Kidney epithelial cell (primary cell): ENCODE measurements at places on chromosomes 1 and 21. TPM values are rescaled to one million over a fixed set of nuclear protein-coding genes. Genes with fewer than 3 reads are reported as not detected.

The SPATA1 gene
- total RNA-seq: not detected in 2 replicates

The GNG4 gene
- total RNA-seq: 0.54 and 0.68 TPM in 2 replicates

The PTBP2 gene
- 8.1 TPM in 2 replicates for total RNA-seq

The FAM167B gene
- 2.7 TPM in 1 of 2 replicates, not detected in the other for total RNA-seq

The CITED4 gene
- total RNA-seq: 31.0 and 48.6 TPM in 2 replicates

The ADORA1 gene
- total RNA-seq: 5.6 and 7.0 TPM in 2 replicates

The CD164L2 gene
- 0.29 TPM in 1 of 2 replicates, not detected in the other for total RNA-seq

The GPX7 gene
- 33.1 and 52.8 TPM in 2 replicates for total RNA-seq

The CD2 gene
- total RNA-seq: not detected in 2 replicates

The PLA2G2D gene
- total RNA-seq: not detected in 2 replicates

GRCh38 chr1:234222561-234223280 lies 150.5 kb upstream of the COA6 start:
- no peak for DNase-seq

DNA sequence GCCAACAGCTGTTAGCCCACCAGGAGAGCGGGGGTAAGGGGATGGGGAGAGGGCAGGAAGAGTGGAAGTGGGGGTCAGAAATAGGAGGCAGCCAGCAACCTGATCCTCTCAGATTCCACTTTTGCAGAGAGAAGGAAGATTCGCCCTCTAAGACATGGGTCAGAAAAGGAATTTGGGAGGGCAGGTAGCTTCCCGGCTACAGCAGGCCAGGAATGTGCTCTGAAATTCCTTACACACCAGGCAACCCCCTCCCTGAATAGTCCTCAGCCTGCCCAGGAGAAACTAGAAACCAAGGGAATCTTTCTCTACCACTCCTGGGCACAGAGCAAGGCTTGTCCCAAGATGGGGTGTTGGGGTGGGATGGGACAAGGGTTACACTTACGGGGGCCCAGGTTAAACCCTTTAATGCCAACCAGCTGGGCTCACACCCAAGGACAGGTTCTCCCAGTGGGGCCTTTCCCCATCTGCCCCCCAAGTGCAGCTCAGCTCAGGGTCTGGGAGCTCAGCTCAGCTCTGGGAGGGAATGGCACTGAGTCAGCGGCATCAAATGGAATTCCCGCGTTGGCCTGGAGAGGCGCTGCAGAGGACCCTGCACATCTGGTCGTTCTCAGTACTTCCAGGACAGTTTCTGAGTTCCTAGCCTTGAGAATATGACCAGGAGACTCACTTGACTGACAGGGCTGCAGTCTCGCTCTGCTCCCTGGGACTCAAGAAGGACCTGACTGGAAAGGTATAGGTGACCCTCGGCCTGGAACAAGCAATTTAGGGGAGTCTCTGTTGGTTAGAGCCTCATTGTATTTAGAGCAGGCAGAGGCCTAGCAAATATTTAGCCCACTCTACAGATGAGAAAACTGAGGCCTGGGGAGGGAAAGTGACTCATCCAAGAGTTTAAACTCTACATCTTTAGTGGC lies 761 bp downstream of the TNNT2 start:
- DNase-seq: no peak

DNA sequence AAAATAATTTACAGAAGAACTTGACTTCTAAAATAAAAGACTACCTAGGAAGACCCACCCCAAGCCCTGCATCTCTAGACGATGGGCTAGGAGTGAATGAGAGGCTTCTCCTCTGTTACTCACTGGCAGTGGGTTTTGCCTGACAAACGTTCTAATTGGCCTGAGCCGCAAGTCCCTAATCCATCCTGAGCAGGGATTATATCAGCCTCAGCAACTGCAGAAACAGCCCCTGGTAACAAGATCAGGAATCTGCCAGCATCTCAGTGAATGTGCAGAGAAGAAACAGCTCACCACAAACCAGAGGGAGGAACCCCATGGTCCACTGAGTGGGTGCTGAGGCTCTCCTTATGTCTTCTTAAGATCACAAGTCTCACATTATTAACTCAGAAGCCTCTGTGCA lies 240.6 kb downstream of the BRINP2 start:
- DNase-seq: no peak

- DNase-seq: no peak
Observed at GRCh38 chr1:181133969-181134418, 45.5 kb downstream of the IER5 start.

GRCh38 chr1:96596226-96596922 lies 125.2 kb upstream of the PTBP2 start:
- no peak for DNase-seq

DNA sequence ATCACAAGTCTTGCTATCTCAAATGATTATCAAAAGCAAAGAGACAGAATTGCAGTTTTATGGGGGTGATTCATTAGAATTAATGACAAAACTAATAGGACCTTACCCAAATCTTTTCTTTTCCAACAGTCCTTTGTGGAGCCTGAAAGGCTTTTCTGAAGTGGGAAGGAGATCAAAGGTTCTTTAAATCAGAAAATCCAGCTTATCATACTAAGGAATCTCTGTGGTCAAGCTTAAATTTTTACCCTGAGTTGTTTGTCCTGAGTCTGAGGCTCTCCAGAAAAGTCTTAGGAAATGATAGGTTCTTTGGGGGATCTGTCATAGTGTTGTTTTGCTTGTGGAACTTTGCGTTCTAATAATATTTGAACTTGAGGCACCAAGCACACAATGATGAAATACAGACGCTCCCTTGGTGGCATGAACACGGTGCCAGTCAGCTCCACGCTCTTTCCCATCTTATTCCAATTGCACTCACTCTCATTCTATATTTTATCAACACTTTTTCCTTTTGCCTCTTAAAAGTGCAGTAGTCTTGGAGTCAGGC lies 38.0 kb upstream of the COL24A1 start:
- DNase-seq: no peak

GRCh38 chr1:233635765-233636502 lies 22.0 kb downstream of the KCNK1 start:
- no peak for DNase-seq

GRCh38 chr1:2810899-2811532 lies 9.5 kb upstream of the TTC34 start:
- no peak for DNase-seq

- no peak for DNase-seq
Observed at GRCh38 chr1:22680726-22681125, 27.7 kb downstream of the C1QB start.

GRCh38 chr1:54464031-54464476 lies 57.9 kb upstream of the SSBP3 start:
- no peak for DNase-seq

- no peak for DNase-seq
Observed at GRCh38 chr1:185537596-185537995, 196.6 kb upstream of the HMCN1 start.

DNA sequence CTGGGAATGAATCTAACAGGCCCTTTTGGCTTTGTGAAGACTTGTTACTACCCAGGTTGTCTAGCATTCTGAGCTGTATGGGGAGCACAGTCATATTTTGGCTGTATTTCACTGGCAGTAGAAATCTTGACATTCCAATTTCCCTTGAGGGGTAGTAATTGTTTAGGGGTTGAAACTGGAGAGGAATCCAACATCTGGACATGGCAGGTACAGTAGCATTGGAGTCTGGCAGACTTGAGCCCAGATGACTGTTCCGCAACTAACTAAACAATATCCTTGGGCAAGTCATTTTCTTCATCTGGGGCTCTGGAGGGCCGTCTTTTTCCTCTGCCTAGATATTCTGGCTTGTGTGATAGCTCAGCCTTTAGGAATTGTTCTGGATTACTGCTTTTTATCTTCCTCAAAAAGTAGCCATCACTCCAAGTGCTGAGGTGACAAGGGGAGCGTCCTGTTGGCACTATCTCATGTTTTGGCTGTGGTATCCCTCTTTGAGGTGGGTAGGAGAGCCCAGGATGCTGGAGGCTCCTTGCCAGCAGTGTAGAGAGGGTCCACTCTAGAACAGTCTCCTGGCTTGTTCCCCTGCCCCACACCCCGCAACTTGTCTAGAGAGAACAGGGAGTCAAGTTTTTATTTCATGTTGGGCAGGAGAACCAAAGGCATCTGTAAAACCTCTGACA lies 22.7 kb upstream of the NBL1 start:
- DNase-seq: no peak

- DNase-seq: no peak
Observed at GRCh38 chr1:57431400-57431799, 7.5 kb upstream of the DAB1 start.

GRCh38 chr1:35269201-35269988 lies 886 bp downstream of the ZMYM4 start:
- no peak for DNase-seq

DNA sequence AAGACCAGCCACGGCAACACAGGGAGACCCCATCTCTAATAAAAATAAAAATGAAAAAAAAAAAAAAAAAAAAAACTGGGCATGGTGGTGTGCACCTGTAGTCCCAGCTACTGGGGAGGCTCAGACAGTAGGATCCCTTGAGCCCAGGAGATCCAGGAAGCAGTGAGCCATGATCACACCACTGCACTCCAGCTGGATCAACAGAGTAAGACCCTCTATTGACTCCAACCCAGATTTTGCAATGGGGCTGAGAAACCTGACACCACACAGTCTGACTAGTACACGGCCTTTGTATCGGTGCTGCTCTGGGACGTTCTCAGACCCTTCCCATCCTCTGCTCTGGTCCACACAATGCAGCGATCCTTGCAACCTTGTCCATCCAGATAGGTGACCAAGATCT lies 31.8 kb downstream of the SPATA21 start:
- DNase-seq: no peak

- DNase-seq: no peak
Observed at GRCh38 chr1:52003877-52004276, 13.4 kb upstream of the RAB3B start.

GRCh38 chr1:25729790-25730644 lies 70.0 kb upstream of the SELENON start:
- DNase-seq: no peak

- no peak for DNase-seq
Observed at GRCh38 chr21:36803051-36803645, 104.2 kb downstream of the SIM2 start.

GRCh38 chr1:20867062-20867461 lies 80.0 kb upstream of the HP1BP3 start:
- no peak for DNase-seq
